Stimulated activated CD4-positive, alpha-beta T cell treated with anti-CD3 and anti-CD28 coated beads, Interleukin-1b, Interleukin-23, amount 100 ng/mL, for 48 hours (primary cell): ENCODE measurements at places on chromosomes 7 and 10.

- no peak for DNase-seq
These were observed 12.7 kb upstream of the DNAJB12 start for GRCh38 chr10:72367301-72367960.

- DNase-seq, result no peak
These were observed 123.7 kb downstream of the MPP7 start for GRCh38 chr10:28179006-28179742.

- no peak for DNase-seq
These were observed 32.4 kb upstream of the SMKR1 start for GRCh38 chr7:129469930-129470329.

- no peak for DNase-seq
These were observed 174.4 kb upstream of the PHYHIPL start for GRCh38 chr10:59002011-59002410.

- DNase-seq, result no peak
These were observed 43.4 kb upstream of the COL13A1 start for GRCh38 chr10:69758310-69758728.

- DNase-seq, result no peak
These were observed 21.0 kb downstream of the DOCK4 start for GRCh38 chr7:112185005-112185834.

DNA sequence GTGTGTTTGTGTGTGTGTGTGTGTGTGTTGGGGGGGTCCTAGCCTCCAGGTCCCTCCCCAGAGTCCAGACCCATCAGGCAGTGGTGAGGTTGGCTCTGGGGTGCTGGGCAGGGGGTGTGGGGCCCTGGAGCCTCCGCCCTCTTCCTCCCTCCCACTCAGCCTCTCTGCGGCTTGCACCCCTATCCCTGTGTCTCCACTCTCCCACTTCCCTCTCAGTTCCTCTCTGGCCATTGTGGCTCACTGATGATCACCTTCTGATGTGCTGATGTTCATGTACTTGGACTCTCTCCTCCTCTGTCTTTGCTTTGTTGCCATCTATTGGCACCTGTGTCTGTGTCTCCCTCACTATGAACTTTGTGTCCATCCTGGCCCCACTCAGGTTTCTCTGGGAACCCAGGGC, 298.7 kb downstream of the ZEB1 start:
- DNase-seq, result no peak

DNA sequence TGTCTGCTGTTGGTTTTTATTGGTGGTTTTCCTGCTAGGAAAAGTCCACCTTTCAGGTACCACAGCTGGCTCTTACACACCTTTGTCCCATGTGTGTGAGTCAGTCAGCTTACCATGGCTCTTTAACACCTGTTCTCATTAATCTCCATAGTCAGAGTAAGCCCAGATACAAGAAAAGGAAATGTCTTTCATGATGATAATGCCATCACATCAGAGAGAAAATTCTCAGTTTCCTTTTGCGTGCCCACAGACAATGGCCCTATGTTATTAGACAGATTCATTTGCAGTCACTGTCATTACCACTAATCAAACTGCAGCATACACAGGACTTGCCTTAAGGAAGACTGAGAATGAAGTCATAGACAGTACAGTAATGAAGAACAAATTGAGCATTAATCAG, 1583.6 kb upstream of the LRRTM3 start:
- DNase-seq, result no peak

DNA sequence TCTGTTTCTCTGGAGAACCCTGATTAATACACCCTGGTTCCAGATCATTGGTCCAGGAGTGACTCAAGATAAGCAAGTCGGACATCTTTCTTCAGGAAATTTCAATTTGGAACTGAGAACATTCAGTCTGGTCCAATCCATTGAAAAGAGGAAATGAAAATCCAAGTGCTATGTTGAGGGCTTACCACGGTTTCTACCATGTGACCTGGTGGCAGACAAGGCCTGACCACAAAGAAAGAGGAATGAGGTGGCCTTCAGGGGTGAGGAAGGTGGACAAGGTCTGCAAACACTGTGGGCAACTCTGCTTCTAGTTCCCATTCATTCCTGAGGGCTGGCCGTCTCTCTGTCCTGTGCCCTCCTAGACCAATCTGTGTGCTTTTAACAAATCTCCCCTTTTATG, 149.2 kb upstream of the GHITM start:
- no peak for DNase-seq

GRCh38 chr7:16460789-16461493, 4.6 kb downstream of the SOSTDC1 start:
- no peak for DNase-seq

DNA sequence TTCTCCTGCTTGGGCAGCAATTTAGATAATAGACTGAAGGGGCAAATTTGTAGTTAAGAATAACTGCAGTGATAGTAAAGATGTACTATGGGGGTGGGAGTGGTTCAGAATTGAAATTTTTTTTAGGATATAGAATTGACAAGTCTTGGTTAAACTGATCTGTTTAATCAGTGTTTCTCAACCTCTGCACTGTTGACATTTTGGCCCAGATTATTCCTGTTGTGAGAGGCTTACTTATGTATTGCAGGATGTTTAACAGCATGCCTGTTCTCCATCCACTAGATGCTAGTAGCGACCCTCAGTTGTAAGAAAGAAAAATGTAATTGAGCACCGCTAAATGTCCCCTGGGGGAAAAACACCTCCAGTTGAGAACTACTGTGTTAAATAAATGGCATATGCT, 176.5 kb downstream of the CCDC7 start:
- DNase-seq, result no peak

GRCh38 chr10:79488336-79488735, 24.0 kb upstream of the EIF5AL1 start:
- no peak for DNase-seq

DNA sequence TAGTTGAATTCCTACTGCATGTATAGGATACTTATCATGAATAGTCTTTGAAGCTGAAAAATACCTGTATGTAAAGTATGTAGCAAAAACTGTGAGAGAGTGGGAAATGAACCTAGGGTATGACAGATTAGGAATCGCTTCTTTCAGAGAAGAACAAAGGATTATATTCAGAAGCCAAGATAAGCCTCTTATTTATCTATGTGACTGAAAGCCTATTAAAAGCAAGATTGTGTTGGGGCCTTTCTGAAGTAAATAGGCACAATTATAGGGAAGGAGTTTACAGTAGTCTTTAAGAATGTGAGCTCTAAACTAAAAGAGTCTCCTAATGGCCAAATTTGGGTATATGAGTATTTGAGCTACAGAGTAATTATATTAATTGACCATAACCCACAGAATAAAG, 102.1 kb downstream of the MTERF1 start:
- no peak for DNase-seq

- DNase-seq, result no peak
These were observed 257.2 kb downstream of the TWIST1 start for GRCh38 chr7:18860221-18860620.

DNA sequence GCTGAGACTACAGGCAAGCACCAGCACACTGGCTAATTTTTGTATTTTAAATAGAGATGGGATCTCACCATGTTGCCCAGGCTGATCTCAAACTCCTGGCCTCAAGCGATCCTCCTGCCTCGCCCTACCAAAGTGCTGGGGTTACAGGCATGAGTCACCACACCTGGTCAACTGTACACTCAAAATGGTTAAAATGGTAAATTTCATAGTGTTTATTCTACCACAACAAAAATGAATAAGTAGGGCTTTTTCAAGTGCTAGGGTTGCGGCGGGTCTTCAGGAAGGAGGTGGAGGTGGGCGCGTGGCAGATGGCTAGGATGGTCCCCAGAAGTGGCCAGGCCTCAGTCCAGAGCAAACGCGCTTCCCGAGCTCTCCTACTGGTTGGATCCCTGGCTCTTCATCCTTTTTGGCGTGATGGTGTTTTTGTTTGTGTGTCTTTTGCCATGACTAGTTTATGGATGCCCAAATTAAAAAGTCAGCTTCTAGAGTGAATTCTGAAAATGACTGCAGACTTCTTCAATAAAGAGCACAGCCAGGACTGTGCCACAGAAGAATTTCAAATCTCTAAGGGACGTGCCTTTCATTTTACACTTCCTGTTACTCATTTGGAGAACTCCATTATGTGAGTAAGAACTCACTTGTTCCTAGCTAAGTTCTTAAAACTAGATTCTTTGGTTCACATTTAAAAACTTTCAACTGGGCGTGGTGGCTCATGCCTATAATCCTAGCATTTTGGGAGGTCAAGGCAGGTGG, 73.9 kb downstream of the TMEM130 start:
- no peak for DNase-seq

- DNase-seq, result no peak
These were observed 39.7 kb downstream of the TAC1 start for GRCh38 chr7:97771576-97771975.

DNA sequence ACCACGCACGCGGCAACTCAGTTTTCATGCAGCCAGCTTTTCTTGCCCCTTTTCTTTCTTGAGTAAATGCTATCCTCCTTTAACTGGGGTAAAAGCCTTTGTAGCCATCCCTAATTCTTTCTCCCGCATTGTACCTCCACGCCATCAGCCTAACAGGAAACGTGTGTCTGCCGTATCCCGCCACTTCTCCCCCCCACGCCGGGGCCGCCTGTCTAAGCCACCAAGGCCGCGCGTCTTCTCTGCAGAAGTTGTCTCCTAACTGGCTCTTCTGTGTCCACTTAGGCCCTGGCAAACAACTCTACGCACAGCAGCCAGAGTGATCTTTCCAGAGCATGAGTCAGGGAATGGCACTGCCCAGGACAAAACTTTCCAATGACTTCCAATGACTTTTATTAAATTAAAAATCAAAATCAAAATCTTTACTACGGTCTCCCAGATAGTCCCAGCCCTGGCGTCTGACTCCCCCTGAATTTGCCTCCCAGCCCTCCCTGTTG, 74.6 kb downstream of the XRCC2 start:
- no peak for DNase-seq

- DNase-seq, result no peak
These were observed 38.9 kb downstream of the ADAP1 start for GRCh38 chr7:915291-916218.

GRCh38 chr10:11563936-11564335, 47.5 kb downstream of the USP6NL start:
- DNase-seq, result no peak

- no peak for DNase-seq
These were observed 22.2 kb downstream of the LBX1 start for GRCh38 chr10:101207026-101207425.

- DNase-seq, result no peak
These were observed 232.6 kb downstream of the REEP3 start for GRCh38 chr10:63753808-63754207.

DNA sequence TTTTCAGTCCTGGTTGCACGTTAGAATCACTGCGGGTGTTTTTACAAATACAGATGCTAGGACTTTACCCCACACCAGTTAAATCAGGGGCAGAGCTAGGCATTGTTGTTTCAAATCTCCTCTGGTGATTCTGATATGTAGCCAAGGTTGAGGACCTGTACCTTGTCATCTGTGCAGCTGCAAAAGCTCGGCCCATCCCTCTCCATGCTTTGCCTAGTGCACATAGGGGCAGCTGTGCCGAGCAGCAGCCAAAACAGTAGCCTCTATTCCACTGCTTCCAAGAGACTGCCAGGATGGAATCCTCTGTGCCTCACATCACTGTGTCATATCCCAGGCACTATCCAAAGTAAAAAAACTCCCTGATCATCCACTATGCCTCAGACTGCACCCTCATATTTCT, 181.3 kb downstream of the CDK14 start:
- no peak for DNase-seq

- DNase-seq, result no peak
These were observed 414.9 kb downstream of the GLRX3 start for GRCh38 chr10:130550952-130551674.

DNA sequence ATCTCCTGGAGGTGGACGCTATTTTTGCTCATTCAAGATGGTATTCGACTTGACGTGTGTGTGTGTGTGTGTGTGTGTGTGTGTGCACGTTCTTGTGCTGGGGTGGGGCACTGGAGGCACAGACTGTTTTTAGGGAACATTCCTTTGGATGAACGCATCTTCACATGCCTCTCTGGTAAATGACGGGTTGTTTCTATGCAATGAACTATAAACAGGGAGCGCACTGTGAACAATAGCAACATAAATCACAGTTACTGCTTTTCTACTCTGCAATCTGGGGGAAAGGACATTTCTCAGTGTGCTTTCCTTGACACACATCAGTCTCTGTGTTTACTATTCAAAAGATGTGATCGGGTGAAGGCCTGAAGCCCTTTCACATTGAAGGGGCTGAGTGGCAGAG, 120.1 kb upstream of the PITRM1 start:
- DNase-seq, result no peak

- DNase-seq, result no peak
These were observed 48.1 kb downstream of the SORBS1 start for GRCh38 chr10:95513008-95513589.

DNA sequence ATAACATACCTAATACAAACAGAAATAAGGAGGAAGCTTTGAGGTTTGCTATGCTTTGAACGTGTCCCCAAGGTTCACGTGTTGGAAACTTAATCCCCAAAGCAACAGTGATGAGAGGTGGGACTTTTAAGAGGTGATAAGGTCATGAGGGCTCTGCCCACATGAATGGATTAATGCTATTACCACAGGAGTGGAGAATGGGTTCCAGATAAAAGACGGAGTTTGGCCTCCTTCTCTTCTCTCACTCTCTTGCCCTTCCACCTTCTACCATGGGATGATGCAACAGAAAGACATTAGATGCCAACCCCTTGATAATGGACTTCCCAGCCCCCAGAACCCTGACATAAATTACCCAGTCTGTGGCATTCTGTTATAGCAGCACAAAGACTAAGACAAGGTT, 9.6 kb downstream of the ITGB1 start:
- DNase-seq, result no peak

- no peak for DNase-seq
These were observed at the start of gene TMEM178B for GRCh38 chr7:141073641-141074161. Gene TMEM178B, plus strand, starts transcription at chr7:141074064.

DNA sequence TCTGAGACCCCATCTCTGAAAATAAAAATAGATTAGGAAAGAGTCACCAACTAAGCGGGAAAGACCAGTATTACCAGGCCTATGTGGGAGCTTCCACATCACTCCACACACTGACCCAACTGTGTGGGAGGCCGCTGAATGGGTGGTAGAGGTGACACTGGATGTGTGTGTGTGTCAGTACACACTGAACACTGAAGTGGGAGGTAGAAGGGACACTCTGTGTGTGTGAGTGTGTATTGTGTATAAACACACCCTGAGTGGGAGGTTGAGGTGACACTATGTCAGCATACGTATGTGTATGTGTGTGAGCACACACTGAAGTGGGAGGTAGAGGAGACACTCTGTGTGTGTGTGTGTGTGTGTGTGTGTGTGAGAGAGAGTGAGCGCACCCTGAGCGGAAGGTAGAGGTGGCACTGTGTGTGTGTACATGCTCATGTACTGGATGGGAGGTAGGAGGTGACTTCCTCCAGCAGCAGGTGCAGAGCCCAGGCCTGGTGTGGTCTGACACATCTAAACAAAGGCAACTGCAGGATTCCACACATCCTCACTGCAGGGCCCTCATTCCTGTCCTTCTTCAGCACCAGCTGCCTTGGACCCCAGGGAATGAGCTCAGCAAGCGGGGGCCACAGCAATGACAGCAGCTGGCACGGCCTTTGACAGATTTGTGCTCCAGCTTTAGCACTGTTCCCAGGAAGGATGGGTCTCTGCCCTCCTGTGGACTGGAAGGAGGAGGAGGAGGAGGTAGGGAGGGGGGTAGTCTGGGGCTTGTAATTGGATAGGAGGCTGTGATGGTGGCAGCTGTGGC, 26.5 kb upstream of the RBM20 start:
- peak; percentile 17 for DNase-seq
